ENCODE measurements at places on chromosomes 7 and 10.

DNA sequence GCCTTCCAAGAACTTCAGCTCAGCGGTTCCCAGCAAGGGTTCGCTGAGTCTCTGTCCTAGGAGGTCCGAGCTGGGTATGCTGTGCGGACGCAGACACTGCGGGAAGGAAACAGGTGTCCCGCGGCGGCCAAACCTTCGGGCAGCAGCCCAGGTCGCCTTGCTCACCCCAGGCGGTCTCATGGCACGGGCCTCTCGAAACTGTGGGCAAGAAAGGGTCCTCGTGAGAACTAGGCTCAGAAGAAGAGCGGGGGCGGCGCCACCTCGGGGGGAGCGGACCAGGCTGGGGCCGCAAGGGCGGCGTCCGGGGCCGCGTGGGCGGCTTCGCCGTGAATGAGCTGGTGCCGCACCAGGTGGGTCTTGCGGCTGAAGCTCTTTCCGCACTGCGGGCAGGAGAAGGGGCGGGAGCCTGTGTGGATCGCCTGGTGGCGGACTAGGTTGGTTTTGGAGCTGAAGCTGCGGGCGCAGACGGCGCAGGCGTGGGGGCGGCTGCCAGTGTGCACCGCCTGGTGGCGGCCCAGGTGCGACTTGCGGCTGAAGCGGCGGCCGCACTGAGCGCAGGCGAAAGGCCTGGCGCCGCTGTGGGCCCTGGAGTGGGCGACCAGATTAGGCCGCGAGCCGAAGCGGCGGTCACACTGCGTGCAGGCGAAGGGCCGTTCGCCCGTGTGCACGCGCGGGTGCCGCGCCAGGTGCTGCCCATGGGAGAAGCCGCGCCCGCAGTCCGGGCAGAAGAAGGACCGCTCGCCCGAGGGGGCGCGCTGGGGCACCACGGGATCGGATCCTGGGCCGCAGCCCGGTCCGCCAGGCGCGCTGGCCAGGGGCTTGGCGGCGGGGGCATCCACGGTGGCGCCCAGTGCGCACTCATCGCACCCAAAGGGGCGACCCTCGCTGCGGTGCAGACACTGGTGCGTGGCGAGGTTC is 8.6 kb downstream of the ZNF467 start:
- peaks cover 22% of the 10 kb centered on the region for H3K27me3 ChIP-seq
- H3K4me1 ChIP-seq: no peaks in the 10 kb centered on the region
- no peak overlapping the region for H3K4me3 ChIP-seq

- no peaks in the 10 kb centered on the region for H3K36me3 ChIP-seq
- no peaks in the 10 kb centered on the region for H3K27me3 ChIP-seq
- peaks cover 8% of the 10 kb centered on the region for H3K4me1 ChIP-seq
- peak; percentile 20 for DNase-seq
Observed at GRCh38 chr10:36254199-36254598, 612.1 kb upstream of the FZD8 start.

DNA sequence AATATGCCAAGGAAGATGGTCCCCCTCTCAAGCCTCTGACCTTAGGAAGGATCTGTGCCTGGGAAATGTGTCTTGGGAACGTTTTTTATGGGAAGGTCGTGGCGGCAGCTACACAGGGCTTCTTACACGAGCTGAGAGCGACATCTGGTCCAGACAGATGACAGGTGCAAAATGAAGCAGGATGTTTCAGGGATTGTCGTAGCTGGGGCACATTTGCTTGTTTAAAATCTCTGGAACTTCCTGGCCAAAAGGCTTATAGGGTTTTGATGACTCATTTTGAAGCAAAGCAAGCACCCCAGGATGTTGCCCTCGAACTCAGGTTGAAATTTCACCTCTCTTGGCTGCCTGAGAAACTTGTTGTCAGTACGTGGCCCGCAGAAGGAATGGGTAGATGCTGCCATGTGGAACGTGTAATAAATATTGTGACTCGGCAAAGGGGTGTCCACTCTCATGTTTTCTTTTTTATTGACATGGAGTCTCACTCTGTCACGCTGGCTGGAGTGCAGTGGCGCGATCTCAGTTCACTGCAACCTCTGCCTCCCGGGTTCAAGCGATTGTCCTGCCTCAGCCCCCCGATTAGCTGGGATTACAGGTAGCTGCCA is 117.5 kb downstream of the CAMK1D start:
- H3K27me3 ChIP-seq: peaks cover 13% of the 10 kb centered on the region
- peak; percentile 33 for DNase-seq
- H3K27ac ChIP-seq: no peak overlapping the region
- no peak overlapping the region for H3K4me3 ChIP-seq
- no peaks in the 10 kb centered on the region for H3K4me1 ChIP-seq

DNA sequence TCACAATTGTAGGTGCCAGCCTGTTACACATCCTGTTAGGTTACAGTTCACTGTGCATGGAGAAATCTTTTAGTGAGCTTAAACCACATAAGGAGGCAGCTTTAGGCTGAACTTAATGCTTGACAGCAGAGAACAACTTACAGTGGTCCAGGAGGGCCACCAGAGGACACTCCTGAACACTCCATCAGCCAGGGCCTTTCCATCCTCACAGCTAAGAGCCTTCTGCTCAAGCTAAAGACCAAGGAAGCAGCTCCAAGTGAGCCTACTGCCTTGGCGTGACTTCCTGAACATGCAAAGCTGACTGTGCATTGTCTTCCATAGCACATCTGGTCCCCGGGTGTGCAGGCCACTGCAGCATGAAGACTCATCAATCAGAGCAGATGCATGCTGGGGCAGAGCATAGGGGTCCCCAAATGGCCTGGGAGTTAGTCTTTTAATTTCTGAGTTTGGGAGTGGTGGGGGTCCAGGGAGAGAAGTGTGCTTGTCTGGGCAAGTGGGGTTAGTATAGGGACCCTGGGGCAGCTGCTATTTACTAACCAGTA is 105.0 kb downstream of the ZNF248 start:
- H3K4me3 ChIP-seq: no peak overlapping the region
- DNase-seq: no peak
- H3K27me3 ChIP-seq: no peaks in the 10 kb centered on the region
- no peak overlapping the region for H3K27ac ChIP-seq
- H3K4me1 ChIP-seq: no peaks in the 10 kb centered on the region

- H3K36me3 ChIP-seq: no peaks in the 10 kb centered on the region
- no peak overlapping the region for H3K27ac ChIP-seq
- H3K4me3 ChIP-seq: no peak overlapping the region
- H3K27me3 ChIP-seq: no peaks in the 10 kb centered on the region
- no peaks in the 10 kb centered on the region for H3K4me1 ChIP-seq
- no peak for DNase-seq
Observed at GRCh38 chr7:26937306-26937705, 72.9 kb upstream of the SKAP2 start.

DNA sequence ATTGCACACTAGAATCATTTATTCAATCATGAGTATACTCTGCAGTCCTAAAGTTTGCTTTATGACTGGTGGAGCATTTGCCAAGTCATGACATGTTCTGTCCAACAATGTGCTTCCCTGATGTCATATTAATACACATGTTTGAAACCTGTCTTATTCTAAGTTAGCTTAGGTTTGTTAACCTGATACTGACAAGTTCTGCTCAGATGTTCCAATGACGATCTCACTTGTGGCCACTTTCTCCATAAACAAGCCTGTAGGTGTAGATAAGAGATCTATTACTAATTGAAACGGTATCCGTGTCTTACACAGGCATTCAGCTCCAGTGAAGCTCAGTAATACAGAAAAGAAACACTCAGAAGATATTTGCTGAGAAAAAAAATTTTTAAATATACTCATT is 64.9 kb downstream of the GPR37 start:
- no peak for DNase-seq
- H3K4me3 ChIP-seq: no peak overlapping the region
- H3K27me3 ChIP-seq: no peaks in the 10 kb centered on the region
- no peak overlapping the region for H3K27ac ChIP-seq

- DNase-seq: no peak
- no peak overlapping the region for H3K4me3 ChIP-seq
- peaks cover 5% of the 10 kb centered on the region for H3K4me1 ChIP-seq
Observed at GRCh38 chr7:5276611-5277010, 6.1 kb upstream of the SLC29A4 start.

DNA sequence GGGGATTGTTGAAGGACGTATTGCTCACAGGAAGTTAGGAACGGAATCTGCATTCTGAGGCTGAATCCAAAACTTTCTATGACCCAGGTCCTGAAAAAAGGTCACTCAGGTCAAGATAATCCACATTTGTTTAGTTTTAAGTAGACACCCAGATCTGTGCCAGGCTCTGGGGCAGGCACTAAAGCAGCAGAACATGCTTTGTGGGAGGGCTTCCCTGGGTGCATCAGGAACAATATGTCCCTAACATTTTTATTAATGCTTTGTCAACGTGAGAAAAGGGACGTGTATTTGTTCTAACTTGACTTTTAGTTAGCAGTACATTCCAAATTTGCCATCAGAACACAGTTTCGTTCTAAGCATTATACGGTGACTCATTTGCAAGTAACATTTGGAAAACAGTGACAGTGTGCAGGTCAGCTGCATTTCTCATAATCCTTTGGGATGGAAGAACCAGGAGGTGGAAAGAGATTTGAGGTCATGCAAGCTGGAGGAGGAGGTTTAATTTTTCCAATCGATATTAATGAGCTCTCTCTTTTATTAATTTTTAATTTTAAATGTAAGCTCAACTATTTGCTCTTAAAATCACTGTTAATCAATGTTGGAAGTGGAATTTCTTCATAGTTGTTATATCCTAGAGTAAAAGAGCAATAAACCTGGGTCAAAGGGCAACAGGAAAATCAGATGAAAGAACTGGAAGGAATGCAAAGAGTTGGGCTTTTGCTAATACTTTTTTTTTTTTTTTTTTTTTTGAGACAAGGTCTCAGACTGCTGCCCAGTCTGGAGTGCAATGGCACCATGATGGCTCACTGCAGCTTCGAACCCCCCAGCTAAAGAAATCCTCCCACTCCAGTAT is 35.0 kb downstream of the TAS2R41 start:
- H3K27me3 ChIP-seq: no peaks in the 10 kb centered on the region
- no peaks in the 10 kb centered on the region for H3K36me3 ChIP-seq
- DNase-seq: no peak
- H3K27ac ChIP-seq: no peak overlapping the region
- no peak overlapping the region for H3K4me3 ChIP-seq

DNA sequence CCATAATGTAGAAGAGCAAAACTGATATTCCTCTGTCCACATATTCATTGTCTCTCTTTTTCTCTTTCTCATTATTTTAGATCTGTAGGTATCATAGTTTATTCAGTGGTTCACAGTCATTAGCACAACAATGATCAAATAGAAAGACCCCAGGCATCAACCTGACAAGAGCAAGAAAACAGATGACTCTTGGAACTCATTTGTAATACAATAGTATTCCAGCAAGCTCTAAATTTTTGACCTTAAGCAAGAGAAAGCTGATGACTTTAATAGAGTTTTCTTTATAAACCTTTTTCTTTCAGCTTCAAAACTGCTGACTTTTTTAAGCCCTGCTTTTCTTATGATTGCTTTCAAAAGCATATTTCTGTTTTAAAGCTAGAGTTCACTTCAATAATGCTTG is 507.5 kb upstream of the SORCS1 start:
- no peaks in the 10 kb centered on the region for H3K4me1 ChIP-seq
- no peaks in the 10 kb centered on the region for H3K27me3 ChIP-seq
- no peak overlapping the region for H3K27ac ChIP-seq
- DNase-seq: no peak

GRCh38 chr10:115335366-115335765 is 242.2 kb downstream of the ATRNL1 start:
- H3K4me1 ChIP-seq: no peaks in the 10 kb centered on the region
- DNase-seq: no peak
- H3K4me3 ChIP-seq: no peak overlapping the region
- no peak overlapping the region for H3K27ac ChIP-seq

- no peaks in the 10 kb centered on the region for H3K36me3 ChIP-seq
- DNase-seq: no peak
- no peak overlapping the region for H3K27ac ChIP-seq
- no peak overlapping the region for H3K4me3 ChIP-seq
Observed at GRCh38 chr10:49089152-49089551, 26.2 kb downstream of the VSTM4 start.

- no peaks in the 10 kb centered on the region for H3K4me1 ChIP-seq
- H3K27me3 ChIP-seq: no peaks in the 10 kb centered on the region
Observed at GRCh38 chr10:124476043-124476725, 14.6 kb downstream of the LHPP start.

- no peaks in the 10 kb centered on the region for H3K27me3 ChIP-seq
- no peaks in the 10 kb centered on the region for H3K4me1 ChIP-seq
- no peak overlapping the region for H3K4me3 ChIP-seq
- no peak for DNase-seq
- no peaks in the 10 kb centered on the region for H3K36me3 ChIP-seq
Observed at GRCh38 chr10:7164955-7165354, 245.9 kb downstream of the SFMBT2 start.

GRCh38 chr10:45471531-45472310 is 97.7 kb downstream of the ALOX5 start:
- no peaks in the 10 kb centered on the region for H3K36me3 ChIP-seq
- peaks cover 8% of the 10 kb centered on the region for H3K4me1 ChIP-seq
- no peak overlapping the region for H3K27ac ChIP-seq
- DNase-seq: no peak

- no peak overlapping the region for H3K27ac ChIP-seq
- no peak for DNase-seq
- peaks cover 3% of the 10 kb centered on the region for H3K4me1 ChIP-seq
- H3K4me3 ChIP-seq: no peak overlapping the region
- no peaks in the 10 kb centered on the region for H3K27me3 ChIP-seq
- H3K36me3 ChIP-seq: peaks cover 34% of the 10 kb centered on the region
Observed at GRCh38 chr7:99628471-99629465, 12.0 kb downstream of the ZSCAN25 start.

- H3K27ac ChIP-seq: no peak overlapping the region
- no peak overlapping the region for H3K4me3 ChIP-seq
- H3K36me3 ChIP-seq: no peaks in the 10 kb centered on the region
- H3K4me1 ChIP-seq: no peaks in the 10 kb centered on the region
Observed at GRCh38 chr10:132313865-132314264, 6.1 kb upstream of the STK32C start.
